ENCODE measurements at places on chromosomes 6 and 20.

DNA sequence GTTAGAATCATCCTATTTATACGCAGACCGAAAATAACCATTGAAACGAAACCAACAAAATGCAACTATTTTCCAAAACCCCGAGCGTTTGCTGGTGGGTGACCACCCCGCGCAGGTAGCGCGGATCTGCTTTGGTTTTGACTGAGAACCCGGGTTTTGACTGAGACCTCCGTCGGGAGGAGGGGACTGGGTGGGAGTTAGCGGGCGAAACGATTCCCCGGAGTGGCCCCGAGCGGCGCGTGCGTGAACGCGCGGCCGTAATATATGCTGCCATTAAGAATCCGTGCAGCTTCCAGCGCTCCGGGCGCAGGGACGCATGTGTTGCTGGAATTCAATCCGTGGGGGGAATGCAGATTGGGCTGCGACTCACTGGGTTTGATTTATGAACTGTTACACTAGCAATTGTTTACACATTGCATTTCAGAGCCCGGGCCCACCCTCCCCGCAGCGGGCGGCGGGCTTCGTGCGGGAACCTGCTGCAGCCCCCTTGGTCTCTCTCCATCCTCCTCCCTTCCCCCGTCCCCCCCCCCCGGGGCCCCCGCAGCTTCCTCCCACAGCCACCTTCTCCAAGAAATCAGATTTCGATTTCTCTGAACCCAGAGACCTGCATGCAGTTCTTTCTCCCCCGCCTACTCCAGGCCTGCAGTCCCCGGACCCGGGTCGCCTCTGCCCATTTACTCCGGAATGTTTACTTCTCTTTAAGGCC, 9.9 kb downstream of the NRN1 start:
- DNase-seq = no peak

DNA sequence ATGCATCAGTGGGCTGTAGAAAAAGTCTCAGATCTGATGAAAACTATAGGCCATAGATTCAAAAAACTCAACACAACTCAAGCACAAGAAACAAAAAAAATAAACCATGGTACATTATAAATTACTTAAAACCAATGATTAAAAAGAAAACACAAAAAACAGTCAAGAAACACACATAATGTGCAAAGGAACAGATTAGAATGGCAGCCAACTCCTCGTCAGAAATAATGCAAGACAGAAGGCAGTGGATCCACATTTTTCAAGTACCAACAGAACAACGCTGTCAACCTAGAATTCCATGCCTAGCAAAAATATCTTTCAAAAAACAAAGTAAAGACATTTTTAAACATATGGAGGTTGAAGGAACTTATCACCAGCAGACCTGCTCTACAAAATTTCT, 69.7 kb downstream of the PSMB1 start:
- no peak for DNase-seq

- no peak for DNase-seq
Observed at GRCh38 chr6:28978133-28978491, 27.0 kb downstream of the ZNF311 start.

GRCh38 chr6:80366714-80367113, 260.2 kb downstream of the BCKDHB start:
- no peak for DNase-seq

GRCh38 chr6:165876588-165876987, 213.5 kb upstream of the PDE10A start:
- no peak for DNase-seq

DNA sequence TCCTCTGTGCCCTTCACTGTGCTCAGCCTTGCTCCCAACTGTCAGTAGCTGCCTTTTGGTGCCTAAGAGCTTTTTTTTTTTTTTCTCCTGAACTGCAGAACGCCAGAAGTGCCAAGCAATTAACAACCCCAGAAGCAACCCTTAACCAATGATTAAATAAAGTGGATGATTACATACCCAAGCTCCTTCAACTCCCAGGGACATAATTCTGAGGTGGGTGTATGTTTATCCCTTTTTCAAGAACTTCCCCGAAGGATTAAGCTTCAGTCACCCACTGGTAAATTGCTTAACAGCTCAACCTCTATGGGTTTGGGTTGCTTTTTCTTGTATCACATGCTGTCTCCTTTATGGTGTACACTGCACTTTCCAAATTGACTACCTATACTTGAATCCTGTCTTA, 41.1 kb downstream of the KLHL31 start:
- DNase-seq = no peak
